Aortic smooth muscle cell (primary cell): ENCODE measurements at places on chromosomes 3 and 15. TPM values are rescaled to one million over a fixed set of nuclear protein-coding genes. Genes with fewer than 3 reads are reported as not detected.

Gene C2CD4B
- total RNA-seq: 0.26 and 0.31 TPM in 2 replicates

Gene ADAMTS17
- total RNA-seq: 15.1 and 15.2 TPM in 2 replicates

Gene SLC28A2
- not detected in 2 replicates for total RNA-seq

Gene SAMMSON
- not detected in 2 replicates for total RNA-seq

Gene SLC2A2
- not detected in 2 replicates for total RNA-seq

Gene SUMF1
- 61.3 and 79.8 TPM in 2 replicates for total RNA-seq

Gene NCKIPSD
- total RNA-seq: 9.2 and 12.3 TPM in 2 replicates

Gene CISH
- 0.53 and 0.68 TPM in 2 replicates for total RNA-seq

Gene TIMP4
- 0.92 and 1.6 TPM in 2 replicates for total RNA-seq

Gene FOXL2
- total RNA-seq: not detected in 2 replicates

Gene ZIC4
- total RNA-seq: 0.06 TPM in 1 of 2 replicates, not detected in the other

Gene GOLGA8T
- total RNA-seq: 0.06 and 0.26 TPM in 2 replicates

Gene KCNAB1
- total RNA-seq: 1.9 and 6.6 TPM in 2 replicates

Gene LRRC3B
- total RNA-seq: not detected in 2 replicates

Gene EHHADH
- total RNA-seq: 5.0 and 5.3 TPM in 2 replicates
